ENCODE measurements at places on chromosomes 11 and 22.

DNA sequence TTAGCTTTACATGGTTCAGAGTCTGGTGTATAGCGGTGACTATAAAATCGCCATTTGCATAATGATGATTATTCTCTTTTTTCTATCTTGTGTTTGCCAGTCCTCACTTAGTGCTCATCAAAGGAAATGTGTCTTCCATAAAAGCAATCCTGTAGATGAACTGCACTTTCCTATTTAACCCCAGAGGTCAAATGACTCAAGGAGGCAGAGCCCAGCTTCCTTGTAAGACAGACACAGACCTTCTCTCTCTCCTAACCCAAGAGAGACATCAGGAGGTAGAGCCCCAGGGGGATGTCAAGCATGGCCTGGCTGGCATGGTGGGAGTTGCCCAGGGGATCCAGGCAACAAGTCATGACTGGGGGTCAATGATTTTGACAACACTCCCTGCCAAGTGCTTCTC is 46.9 kb upstream of the CRTAM start:
- no peak for DNase-seq

GRCh38 chr22:38611559-38611958 is 41.6 kb upstream of the DMC1 start:
- DNase-seq = no peak

DNA sequence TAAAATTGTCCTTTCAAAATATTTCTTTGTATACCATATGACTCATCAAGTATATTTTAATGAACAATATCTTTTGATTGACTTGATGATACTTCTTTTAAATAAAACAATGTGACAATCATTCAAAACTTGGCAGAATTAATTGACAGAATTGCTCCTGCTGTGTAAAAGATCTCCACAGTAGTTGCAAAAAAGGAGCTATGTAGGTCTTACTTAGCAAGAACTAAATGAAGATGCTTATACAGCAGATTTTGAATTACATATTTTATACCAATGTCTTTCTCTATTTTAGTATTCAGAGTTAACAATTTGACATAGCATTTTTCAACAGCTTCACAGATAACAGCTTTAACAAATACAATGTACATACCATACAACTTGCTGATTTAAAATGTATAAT is 144.9 kb downstream of the DYNC2H1 start:
- no peak for DNase-seq

DNA sequence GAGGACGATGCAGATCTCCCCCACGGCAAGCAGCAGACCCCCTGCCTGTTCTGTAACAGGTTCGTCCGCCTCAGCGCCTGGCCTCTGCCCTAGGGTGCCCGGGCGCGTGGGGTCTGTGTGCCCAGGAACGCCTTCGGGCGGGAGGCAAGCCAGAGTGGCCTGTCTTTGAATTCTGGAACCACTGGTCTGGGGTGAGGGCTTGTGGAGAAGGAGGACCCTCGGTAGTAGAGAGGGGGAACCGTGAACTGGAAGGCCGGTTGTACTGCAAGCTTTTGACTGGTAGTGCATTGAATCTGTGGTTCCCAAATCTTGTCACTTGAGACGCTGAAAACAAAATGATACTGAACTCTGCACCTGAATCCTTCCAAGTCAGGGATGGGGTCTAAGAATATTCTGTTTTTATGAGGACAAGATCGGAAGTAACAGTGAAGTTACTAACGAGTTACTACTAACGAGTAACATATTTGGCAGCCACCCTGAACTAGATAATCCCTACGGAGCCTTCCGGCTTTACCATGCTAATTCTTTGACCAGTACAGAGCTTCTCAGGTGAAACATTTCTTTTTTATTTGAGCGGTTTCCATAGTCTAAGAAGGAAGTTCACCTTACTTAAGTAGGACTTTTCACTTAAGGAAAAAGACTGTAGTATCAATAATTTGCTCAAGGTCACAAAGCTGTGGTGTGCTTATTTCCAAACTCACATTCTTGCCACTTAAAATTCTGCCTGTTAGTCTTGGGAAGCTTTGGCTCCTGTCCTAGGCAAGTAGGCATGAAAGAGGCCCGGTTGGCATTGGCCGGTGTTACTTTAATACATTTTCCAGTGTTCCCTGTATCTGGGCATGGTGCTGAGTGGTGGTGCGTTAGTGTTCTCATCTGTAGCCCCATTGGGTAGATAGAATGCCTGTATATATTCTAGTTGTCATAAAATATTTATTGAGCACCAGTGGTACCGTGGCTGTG is 860 bp downstream of the PRMT3 start:
- DNase-seq = peak; percentile 5

DNA sequence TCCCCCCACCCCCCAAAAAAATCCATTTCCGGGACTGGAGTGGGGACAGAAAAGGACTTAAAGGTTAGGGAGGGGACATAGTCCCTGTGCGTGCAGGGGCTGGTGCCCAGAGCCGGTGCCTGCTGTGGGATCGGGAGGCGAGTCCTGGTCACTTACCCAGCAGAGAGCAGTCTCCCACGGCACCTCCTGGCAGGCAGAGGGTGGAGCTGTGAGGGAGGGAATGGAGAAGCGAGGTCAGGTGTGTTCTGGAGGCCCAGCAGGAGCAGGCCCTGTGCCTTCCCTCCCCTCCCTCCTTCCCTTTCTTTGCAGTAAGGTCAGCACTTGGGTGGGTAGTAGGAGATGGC is 28.4 kb downstream of the SHANK3 start:
- DNase-seq = no peak

- DNase-seq = no peak
These were observed 72.7 kb downstream of the SIK2 start for GRCh38 chr11:111674941-111675340.

DNA sequence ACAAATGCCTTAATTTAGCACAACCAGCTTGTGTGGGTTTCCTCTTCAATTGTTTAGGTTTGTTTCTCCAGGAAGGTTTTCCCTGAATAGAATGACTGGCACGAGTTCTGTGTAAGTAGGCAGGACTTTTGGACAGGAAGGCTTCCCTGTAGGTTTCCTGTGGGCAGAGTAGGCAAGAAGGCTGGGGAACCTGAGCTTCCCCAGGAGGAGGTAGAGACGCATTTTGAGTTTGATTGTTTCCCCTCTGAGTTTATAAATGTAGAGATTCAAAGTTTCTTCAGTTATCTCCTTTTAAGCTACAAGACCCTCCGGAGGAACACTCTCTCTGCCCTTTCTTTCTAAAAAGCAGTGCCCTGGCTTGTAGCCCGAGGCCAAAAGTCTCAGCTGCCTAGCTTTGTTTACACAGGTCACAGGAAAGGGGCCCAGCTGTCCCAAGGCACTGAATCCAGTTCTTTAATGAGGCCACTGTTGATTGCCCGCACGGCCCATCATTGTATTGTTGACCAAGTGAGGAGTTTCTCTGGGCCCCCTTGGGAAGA is 66.6 kb upstream of the RDX start:
- no peak for DNase-seq

DNA sequence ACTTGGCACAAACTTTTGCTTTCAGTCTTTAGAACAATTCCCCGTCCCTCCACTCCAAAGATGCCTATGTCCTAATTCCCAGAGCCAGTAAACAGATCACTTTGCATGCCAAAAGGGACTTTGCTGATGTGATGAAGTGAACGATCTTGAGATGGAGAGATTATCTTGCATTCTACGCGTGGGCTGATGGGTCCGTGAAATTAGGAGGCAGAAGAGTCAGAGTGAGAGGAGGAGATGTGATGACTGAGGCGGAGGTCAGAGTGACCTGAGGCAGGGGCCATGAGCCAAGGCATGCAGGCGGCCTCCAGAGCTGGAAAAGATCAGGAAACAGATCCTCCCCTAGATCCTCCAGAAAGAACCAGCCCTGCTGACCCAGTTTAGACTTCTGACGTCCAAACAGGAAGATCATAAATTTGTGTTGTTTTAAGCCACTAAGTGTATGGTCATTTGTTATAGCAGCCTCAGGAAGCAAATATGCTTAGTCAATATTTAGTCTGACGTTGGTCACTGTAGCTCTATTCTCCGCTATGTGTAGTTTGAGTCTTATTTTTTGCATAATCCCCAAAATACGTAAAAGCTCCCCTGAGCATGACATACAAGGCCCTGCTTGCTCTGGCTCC is 76.0 kb upstream of the TIMP3 start:
- DNase-seq = no peak

- no peak for DNase-seq
These were observed 2314.9 kb downstream of the LRRC4C start for GRCh38 chr11:39144351-39145130.

DNA sequence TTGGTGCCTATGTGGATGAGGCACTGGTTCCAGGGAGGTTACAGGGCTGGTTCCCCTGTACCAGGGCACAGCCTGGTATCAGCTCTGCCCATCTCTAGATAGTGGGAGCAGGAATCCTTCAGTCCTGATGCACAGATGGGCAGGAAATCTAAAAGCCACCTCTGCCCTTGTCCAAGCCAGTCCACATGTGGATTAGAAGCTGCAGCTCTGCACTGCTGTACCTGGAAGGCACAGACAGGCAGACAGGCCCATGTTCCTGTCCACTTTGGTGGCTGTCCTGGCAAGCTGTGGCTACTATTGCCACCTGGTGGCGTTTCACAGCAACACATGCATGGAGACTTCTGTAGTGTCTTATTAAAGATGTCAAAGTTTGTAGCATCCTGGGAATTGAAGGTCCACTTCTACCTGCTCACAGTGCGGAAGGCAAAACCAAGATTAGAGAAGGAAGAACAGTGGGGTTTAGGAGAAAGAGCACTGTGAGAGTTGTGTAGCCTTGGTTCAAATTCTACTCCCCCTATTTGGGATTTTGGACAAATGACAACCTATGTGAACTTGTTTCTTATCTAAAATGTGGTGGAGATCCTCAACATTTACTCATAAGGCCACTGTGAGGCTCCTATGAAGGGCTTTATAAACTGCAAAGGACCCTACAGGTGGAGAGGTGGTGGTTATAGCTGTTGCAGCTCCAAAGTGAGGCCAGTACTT is 30.1 kb downstream of the NAV2 start:
- peak; percentile 22 for DNase-seq

DNA sequence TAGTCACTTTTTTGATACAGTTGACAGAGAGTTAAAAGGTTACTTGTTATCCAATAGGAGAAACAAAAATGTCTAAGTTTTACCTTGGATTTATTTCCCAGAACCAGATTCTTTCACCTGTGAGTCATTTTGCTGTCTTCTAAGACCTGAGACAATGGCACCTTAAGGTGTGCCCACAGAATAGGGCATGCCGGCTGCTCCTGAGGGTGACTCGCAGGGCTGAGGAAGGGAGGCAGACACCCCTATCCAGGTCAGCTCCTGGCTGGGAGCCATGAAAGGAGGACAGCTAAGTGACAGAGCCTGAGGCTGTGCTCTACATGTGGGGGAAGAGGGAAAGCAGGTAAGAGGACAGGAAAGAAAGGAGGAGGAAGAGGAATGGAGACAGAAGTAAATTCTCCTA is 67.8 kb downstream of the RASSF10 start:
- no peak for DNase-seq

GRCh38 chr22:42156121-42156520 is 25.5 kb upstream of the CYP2D6 start:
- DNase-seq = no peak

DNA sequence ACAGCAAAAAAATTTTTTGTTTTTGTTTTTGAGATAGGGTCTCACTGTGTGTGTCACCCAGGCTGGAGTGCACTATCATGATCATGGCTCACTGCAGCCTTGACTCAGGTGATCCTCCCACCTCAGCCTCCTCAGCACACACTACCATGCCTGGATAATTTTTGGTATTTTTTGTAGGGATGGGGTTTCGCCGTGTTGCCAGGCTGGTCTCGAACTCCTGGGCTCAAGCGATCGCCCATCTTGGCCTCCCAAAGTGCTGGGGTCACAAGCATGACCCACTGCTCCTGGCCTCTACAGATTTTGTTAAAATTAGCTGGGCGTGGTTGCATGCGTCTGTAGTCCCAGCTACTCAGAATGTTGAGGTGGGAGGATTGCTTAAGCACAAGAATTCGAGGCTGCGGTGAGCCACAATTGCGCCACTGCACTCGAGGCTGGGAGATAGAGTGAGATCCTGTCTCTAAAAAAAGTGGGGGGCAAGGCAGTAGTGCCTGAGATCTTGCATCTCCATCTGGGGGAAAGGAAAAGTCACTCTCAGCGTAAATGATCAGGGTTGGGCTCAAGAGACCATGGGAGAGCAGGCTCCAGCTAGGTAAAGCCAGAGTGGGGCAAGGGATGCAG is 10.6 kb upstream of the DGKZ start:
- DNase-seq = peak; percentile 96

GRCh38 chr11:71080239-71081097 is 171.9 kb downstream of the SHANK2 start:
- peak; percentile 50 for DNase-seq

DNA sequence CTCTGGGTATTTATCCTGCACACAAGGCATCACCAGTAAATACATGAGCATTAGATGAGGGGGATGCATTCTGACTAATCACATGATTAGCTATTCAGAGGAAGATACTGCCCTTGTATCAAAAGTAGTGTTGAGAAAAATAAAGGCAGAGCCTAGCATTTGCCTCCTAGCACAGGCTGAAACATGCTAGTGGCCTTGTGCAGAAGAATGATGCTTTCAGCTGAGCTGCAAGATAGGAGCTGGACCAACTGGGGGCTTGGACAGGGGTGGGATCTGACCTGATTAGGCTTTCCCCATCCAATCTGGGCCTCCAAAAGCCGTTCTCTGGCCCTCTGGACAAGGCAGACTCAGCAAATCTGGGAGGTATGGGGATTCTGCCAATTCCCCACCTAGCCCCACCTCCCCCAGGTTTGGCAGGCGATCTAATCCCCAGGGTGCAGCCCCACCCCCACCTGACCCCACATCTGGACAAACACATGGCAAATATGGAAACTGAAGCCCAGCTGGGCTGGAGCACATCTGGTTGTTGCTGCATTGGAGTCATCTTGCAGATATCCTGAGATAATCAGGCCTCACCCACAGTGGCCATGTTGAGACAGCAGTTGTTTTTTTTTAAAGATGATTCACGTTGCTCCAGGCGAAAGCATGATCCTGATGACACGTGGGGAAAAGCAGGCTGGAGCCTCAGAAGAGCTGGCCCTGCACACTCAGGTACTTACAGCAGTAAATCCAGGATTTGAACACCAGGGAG is 4.4 kb upstream of the MISFA start:
- DNase-seq = no peak

DNA sequence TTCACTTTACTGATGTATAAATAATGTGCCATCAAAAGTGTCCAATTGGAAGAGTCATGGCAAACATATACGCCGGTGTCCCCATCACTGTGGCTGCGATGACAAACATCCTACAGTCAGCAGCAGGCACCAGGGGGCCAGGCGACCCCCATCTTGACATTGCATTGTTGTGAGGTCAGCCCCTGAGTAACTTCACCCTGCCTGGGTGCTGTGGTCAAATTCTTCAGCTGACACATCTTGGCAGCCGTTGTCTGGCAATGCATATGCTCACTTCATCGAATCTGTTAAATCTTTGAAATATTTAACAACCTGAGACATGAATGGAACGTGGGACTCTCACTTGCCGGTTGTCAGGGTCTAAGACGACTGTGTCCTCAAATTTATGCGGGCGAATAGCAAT is 430.9 kb downstream of the BRD1 start:
- DNase-seq = no peak

DNA sequence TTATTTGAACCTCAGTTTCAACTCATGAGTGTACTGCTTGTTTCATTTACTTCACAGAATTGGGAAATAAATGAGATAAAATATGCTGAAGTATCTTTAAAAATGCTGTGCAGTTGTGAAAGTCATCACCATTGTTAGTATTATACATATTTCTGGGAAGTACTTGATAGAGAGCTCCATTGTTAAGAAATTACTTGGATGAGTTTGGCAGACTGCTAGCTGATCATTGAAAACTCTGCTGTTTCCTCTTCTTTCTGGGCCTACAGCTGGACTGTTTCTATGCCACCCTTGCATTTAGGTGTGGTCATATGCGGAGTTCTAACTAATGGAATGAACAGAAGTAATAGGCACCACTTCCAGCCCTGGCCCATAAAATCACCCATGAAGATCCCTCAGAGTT is 10.0 kb downstream of the SIK2 start:
- no peak for DNase-seq

Data from AML-193 (cell line).